Mesenchymal stem cell (in vitro differentiated cells and primary cell): ENCODE measurements at places on chromosomes 3 and 15.

GRCh38 chr3:127486321-127486944 is 104.1 kb downstream of the TPRA1 start:
- no peak for DNase-seq

- DNase-seq = no peak
These were observed 250.9 kb downstream of the MAGI1 start for GRCh38 chr3:65787827-65788226.

GRCh38 chr3:56885453-56885852 is 83.7 kb upstream of the ARHGEF3 start:
- DNase-seq = no peak

- no peak for DNase-seq
These were observed 56.1 kb upstream of the FGD5 start for GRCh38 chr3:14762701-14763100.
